ENCODE measurements at places on chromosomes 6 and 20. TPM values are rescaled to one million over a fixed set of nuclear protein-coding genes. Genes with fewer than 3 reads are reported as not detected.
A peak's percentile ranks its signal among the peaks of the same experiment; 100 is the strongest.

DNA sequence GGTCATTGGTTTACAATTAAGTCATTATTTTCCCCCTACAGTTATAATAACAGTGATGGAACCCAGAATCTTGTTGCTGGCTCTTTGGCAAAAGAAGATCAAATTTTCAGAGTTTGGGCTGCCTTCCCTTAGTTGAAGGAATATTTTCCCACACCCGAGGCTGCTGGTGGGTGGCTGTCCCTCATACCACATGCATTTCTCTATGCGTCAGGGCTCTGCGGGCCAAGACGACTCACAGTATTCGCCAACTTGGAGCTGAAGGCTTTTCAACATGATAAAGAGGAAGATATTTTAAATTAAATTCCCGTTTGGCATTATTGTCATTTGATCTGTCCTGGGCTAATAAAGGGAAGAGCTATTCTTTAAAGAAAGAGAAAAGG, 102.2 kb upstream of the SASH1 start:
- peak; percentile 87 for DNase-seq

DNA sequence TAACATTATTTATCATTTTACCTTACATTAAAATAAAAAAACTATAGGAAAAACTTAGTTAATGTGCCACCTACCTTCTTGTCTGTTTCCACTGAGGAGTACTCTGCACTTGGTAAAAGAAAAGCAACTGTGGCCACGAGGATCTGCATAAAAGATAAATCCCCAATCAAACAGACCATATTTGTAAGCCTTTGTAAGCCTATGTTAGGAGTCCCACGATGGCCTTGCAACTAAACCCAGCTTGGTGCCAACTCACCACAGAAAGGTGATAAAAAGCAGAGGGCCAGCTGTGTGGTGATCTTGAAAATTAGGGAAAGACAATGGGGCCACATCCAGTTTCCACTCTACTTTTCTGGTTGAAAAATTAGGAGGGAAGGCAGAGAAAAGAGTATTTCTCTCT, 156.9 kb downstream of the INSM1 start:
- no peak for DNase-seq

DNA sequence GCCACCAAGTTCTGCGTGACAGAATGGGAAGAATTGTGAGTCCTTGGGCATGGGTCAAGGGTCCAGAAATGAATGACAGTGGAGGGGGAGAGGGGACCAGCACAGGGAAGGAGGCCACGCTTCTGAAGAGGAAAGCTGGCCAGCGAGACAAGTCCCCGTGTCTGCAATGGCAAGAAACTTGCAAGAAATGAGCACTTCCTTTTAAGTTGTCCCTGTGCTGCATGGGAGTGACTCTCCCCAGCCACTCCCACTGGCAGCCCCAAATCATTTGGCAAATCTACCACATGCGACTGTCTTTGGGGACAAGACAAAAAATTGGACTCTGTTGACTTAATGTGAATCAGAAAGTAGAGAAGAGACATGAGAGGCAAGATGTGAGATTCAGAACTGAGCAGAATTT, 242.2 kb upstream of the RREB1 start:
- DNase-seq: no peak

DNA sequence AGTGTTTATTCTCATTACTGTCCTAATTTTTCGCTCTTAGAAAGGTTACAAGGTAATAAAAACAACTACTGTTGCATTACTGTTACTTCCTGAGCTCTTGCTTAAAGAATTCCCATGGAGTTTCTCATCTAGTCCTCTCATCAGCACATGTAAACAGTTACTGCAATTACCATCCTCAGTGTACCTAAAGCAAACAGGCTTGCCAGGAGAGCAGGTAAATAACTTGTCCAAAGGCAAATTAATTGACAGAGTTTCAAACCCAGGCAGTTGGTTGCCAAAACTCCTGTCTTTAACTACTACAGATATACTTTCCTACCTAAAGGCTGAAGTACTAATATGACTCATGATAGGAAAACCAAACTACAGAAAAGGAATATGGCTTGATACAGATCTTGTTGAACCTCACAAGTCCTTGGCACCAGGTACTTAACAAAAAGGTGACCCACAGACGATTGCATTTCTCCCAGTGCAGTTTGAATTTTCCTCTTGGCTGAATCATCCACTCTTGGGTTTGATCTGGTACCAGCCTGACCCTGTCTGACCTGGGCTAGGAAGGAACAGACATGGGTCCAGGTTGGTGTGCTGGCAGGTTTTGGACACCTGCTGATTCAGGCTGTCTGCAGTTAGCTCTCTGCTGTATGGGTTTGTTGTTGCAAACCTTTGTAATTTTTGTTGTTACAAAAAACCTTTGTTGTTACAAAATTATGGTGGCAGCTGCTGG, 153.0 kb downstream of the CFAP61 start:
- no peak for DNase-seq

GRCh38 chr20:20286061-20286460, 81.8 kb upstream of the INSM1 start:
- no peak for DNase-seq

DNA sequence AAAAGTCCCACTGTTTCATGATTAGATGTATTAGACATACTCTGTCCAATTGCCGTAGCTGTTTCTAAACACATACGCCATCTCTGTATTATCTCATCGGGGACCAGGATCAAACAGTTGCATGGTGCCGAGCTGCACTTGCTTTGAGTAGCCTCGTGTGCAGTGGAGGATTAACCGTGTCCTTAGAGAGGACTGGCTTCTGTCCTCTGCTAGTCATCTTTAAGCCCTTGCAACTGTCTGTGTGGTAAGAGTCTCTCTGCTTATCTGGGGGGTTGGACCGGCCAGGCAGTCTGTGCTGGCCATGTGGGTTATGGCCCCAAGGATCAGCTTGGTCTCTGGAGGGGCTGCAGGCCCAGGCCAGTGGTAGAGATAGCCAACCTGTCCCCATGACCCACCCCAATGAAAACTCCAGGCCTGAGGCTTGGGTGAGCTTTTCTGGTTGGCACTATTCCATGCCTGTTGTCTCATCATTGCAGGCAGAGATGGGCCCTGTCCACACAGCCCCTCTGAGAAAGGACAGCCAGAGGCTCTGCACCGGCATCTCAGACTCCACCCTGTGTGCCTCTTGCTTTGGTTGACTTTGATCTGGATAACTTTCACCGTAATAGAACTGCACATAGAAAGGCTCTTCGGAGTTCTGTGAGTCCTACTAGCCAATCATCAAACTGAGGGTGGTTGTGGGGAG, 137.3 kb upstream of the SNX9 start:
- no peak for DNase-seq

GRCh38 chr6:3532296-3532916, 75.6 kb upstream of the SLC22A23 start:
- DNase-seq: no peak

- peak; percentile 67 for DNase-seq
Observed at GRCh38 chr6:139519571-139520031, 145.2 kb upstream of the CITED2 start.

GRCh38 chr6:44166591-44167184, 8.1 kb downstream of the CAPN11 start:
- no peak for DNase-seq

DNA sequence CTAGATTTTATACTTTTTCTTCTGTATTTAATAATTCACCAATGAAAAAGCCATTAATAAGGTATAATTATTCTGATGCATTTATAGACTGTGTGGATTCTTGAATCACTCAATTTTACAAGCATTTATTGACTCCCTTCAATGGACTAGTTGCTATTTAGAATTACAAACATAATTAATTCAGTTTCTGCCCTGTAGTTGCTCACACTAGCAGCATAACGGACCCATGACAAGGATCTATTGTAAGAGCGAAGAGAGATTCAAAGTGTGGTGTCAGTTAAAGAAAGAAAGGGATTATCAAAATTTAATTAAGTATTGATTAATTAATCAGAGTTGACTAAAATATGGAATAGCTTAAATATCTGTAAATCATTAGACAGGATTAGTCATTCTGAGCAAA, 602.6 kb upstream of the PTCHD4 start:
- no peak for DNase-seq

DNA sequence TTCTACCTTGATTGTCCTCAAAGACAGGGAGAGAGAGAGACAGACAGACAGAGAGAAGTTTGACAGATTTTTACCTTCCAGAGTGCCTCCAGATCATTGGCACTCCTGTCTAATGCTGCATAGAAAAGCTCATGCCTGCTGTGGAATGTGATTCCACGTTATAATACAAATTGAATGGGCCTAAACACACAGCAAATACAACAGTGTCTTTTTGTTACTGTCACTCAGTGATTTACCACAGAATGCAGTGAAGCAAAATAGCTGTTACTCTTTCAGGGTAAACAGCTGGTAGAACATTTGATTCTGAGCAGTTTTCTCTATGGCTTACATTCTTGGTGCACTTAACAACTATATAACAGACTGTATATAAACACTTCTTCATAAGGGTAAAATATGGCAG, 558.7 kb downstream of the LMBRD1 start:
- DNase-seq: no peak

DNA sequence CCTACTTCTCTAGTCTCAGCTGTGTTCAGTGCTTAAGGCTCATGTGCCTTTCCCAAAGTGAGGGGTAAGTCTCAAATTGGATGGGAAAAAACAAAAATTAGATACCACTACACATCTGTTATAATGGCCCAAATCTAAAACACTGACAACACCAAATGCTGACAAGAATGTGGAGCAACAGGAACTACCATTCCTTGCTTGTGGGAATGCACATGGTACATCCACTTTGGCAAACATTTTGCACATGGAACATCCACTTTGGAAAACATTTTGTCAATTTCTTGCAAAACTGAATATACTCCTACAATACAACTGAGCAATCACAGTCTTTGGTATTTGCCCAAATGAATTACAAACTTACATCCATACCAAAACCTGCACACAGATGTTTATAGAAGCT, 109.3 kb downstream of the TENT5A start:
- no peak for DNase-seq

- DNase-seq: no peak
Observed at GRCh38 chr20:49452011-49452482, 30.4 kb downstream of the KCNB1 start.

DNA sequence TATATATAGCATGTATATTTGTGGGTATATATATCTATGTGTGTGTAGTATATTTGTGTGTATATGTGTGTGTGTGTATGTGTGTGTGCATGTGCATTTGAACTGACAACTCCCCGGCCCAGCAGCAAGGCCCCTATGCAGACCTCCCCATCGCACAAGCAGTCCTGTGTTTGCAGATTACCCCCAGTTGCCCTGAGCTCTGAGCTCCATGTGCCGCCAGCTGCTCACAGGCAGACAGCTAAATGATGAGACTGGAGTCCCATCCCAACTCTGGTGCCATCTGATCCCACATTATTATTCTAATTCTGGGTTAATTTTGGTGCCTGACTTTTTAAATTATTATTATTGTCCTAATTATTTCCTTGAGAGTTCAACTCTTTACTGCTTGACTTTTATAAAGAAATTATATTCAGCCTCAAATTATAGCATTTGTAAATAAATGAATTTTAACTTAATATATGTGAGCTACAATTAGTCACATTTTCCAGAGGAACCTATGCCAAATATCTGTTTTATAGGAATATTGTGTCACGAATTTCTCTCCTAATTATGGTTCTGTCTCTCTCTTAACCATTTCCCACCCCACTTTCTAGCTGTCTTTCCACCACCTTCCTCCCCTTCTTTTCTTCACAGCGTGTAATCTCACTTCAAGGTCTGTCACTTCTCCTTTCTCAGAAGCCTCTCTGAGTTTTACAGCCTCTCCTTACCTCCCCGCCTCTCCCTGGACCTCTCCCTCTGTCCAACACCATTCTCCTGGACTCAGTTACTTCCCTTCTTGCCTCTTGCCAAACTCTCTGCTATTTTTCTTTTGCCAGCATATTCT, 90.6 kb upstream of the SYNDIG1 start:
- no peak for DNase-seq

DNA sequence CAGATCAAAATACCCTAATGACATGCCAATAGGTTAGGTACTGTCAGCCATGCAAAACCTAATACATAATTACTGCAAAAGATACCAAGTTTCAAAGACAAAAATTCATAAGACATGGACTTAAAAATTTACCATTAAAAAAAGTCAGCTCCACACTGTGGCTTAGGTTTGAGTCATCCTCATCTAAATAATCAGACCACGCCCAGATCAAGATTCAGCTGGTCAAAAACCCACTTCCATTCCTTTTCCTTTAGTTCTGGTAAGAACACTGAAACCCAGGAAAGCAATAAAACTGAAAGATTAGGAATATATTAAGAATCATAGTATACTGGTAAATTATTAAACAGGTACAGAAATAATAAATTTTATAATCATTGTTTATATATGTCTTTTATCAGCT, 81.0 kb upstream of the ASF1A start:
- peak; percentile 31 for DNase-seq

DNA sequence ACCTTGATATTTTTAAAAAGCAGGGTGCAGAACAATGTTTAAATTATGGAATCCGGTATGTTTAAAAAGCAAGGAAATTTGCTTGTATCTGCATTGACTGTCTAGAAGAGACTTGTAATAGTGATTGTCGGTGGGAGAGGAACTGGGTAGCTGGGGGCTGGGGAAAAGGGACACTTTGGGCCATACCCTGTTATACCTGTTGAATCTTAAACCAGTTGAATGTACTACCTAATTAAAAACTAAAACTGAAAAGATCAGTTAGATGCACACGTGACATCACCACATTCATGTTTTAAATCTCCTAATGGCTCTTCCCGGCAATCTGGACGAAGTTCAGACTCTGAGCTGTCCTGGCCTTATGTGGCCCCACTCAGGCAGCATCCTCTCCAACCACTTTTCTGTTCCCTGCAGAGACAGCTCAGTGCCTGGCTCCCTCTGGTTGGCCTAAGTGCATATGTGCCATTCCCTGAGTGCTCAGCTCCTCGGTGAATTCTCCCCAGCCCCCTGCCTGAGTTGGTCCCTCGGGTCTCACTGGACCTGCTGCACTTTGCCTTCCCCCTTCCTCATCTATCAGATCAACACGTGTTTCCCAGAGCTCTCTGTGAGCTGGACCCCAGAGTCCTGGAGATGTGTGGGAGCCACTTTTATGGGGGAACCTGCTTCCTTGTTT, 36.3 kb downstream of the SLC52A3 start:
- DNase-seq: no peak

Gene SPATA2
- 7.3 TPM for total RNA-seq

Gene KCNK16
- not detected for total RNA-seq

Gene KCNG1
- total RNA-seq: 45.9 TPM

Gene GRM4
- total RNA-seq: 0.34 TPM

Gene SLC22A3
- total RNA-seq: 0.57 TPM

Gene TSBP1
- not detected for total RNA-seq

Gene RNF182
- total RNA-seq: 8.3 TPM

Gene FAM217A
- total RNA-seq: not detected

Gene TBXT
- total RNA-seq: not detected

Gene THBD
- 14.2 TPM for total RNA-seq

Gene BCLAF1
- 152 TPM for total RNA-seq

Gene FAM110A
- total RNA-seq: 1.2 TPM

Measured in astrocyte (in vitro differentiated cells and primary cell).